ENCODE measurements at places on chromosomes 4 and X.

DNA sequence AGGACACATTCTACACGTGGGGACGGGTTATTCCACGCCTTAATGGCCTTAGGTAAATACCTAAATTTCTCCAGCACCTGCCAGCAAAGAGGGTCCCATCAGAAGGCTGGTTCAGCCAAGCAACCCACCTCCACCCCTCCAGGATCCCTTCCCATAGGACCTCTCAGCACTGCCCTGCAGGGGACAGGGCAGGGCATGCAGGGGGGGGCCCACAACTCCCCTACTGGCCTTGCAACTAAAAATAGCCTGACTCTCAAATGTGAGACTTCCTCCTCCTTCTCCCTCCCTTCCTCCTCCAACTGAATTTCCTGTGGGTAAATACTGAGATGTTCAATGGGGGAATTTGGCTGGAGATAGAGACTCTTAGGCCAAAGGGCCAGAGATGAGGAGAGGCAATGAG, 6.3 kb downstream of the LAS1L start:
- no peak for DNase-seq

DNA sequence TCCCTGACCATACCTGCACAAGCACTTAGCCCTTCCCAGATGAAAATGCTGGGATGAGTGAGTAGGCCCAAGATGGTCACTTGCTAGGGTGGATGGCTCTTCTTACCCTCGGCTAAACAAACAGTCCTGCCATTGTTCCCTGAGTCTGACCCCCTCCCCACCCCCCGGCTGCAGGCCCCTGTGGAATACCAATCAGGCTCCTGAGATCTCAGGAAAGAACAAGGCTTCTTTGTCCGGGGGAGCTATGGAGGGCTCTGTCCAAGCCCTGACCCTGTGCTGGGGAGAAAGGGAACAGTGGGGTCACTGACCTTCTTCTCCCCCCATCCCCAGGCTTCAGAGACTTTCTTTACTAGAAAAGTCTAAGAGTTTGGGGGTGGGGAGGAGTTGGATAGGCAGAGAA, 6.0 kb downstream of the PLP1 start:
- DNase-seq = no peak

DNA sequence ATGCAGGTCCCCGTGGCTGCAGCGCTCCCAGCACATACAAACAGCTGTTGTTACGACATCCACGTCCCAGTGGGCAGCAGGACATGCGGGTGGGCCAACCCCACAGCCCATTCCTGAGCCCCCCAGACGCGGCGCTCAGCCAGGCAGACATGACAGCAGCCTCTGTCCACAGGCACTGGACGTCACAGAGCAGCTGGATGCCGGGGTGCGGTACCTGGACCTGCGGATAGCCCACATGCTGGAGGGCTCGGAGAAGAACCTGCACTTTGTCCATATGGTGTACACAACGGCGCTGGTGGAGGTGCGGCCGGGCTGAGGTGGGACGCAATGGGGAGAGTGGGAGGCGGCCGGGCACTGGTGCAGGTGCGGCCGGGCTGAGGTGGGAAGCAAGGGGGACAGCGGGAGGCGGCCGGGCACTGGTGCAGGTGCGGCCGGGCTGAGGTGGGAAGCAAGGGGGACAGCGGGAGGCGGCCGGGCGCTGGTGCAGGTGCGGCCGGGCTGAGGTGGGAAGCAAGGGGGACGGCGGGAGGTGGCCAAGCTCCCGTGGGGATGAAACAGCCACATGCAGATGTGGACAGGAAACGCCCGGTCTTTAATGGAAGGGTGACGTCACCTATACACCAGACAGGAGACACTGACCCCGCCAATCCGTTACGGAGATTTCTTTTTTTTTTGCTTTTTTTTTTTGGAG, 9.4 kb downstream of the PLCXD1 start:
- no peak for DNase-seq

DNA sequence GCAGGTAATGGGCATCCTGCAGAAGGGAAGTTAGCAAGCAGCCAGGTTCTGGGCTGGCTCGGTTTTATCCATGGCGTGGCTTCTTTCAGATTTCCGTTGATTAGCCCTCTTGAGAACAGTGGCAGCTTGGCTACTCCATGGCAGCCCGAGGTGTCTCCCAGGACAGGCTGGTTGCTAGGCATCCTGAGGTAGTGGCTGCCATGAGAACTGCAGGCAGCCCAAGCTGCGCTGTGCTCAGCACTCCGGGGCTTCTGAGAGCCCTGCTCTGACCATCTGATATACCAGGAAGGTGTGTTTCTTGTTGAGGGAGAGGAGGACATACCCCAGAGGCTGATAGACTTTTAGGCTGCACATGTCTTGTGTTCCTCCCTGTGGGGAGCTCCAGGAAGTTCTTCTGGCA, 253.4 kb upstream of the CASK start:
- no peak for DNase-seq

- no peak for DNase-seq
Observed at GRCh38 chrX:124504111-124504983, 158.0 kb downstream of the SH2D1A start.

DNA sequence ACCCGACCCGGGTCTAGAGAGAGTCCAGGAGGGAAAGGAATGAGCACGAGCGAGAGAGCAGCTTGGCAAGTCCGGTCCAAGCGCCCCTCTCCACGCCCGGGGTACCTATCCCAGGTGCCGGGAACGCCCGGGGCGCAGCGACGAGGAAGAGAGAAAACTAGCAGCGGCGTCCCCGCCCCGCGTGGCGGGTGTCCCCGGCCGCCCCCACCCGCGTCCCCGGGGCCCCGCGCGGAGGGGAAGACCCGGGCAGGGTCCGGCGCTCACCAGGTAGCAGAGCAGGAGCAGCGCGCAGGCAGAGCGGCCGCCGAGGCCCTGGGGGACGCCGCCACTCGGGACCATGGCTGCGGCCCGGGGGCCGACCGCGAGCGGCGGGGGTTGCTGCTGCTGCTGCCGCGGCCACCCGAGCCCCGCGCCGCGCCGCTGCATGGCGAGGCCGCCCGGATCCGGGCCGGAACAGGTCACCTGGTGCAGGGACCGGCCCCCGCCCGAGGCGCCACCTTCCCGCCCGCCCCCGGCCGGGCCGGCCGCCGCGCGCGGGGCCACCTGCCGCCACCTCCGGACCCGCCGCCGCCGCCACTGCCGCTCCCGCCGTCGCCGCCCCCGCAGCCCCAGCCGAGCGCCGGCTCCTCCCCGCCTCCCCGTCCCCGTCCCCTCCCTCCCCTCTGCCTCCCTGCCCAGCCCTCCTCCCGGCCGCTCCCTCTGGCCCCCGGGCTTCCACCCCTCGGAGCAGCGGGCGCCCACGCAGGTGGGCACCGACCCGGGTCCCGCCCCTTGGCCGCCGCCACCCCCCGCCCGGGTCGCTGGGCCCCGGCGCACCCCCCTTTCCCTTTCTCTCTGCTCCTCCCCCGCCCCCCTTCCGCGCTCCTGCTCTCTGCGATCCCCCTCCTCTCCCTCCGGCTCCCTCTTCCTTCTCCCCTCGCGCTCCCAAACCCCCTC, at the start of gene SEL1L3:
Gene SEL1L3, minus strand, starts transcription at position 578 of the 936 bp plus-strand sequence. Its CDS starts 152 bp downstream, at position 426.
- peak; percentile 86 for DNase-seq

All from lower leg skin (tissue), 4 donors.